Stimulated activated CD8-positive, alpha-beta memory T cell treated with anti-CD3 and anti-CD28 coated beads, Interleukin-7, amount 100 ng/mL, for 1 hour (primary cell): ENCODE measurements at places on chromosomes 3 and 15.

DNA sequence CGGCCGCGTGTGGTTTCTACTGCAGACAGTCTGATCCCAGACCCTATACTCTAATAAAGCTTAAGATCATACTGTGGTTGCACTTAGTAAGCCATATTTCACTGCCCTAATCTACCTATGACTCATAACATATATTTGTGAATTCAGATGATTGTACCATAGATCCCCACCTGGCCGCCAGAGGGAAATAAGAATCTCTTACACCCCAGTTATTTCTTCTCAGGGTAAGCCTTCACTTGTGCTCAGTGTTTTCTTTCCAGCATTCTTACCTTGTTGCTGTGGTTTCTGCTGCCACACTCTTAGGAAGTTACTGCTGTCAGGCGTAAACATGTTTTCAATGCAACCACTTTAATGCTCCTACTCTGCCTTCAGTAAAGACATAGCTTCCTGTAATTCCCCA lies 105.9 kb downstream of the B3GALNT1 start:
- no peak for DNase-seq

DNA sequence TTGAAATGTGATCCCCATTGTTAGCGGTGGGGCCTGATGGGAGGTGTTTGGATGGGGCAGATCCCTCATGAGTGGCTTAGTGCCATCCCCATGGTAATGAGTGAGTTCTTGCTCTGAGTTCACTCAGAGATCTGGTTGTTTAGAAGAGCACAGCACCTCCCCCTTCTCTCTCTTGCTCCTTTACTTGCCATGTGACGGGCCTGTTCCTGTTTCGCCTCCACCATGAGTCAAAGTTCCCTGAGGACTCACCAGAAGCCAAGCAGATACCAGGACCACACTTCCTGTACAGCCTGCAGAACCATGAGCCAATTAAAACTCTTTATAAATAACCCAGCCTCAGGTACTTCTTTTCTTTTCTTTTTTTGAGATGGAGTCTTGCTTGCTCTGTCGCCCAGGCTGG lies 46.6 kb downstream of the ANP32A start:
- no peak for DNase-seq

GRCh38 chr15:57667171-57667849 lies 39.2 kb upstream of the POLR2M start:
- DNase-seq: no peak

DNA sequence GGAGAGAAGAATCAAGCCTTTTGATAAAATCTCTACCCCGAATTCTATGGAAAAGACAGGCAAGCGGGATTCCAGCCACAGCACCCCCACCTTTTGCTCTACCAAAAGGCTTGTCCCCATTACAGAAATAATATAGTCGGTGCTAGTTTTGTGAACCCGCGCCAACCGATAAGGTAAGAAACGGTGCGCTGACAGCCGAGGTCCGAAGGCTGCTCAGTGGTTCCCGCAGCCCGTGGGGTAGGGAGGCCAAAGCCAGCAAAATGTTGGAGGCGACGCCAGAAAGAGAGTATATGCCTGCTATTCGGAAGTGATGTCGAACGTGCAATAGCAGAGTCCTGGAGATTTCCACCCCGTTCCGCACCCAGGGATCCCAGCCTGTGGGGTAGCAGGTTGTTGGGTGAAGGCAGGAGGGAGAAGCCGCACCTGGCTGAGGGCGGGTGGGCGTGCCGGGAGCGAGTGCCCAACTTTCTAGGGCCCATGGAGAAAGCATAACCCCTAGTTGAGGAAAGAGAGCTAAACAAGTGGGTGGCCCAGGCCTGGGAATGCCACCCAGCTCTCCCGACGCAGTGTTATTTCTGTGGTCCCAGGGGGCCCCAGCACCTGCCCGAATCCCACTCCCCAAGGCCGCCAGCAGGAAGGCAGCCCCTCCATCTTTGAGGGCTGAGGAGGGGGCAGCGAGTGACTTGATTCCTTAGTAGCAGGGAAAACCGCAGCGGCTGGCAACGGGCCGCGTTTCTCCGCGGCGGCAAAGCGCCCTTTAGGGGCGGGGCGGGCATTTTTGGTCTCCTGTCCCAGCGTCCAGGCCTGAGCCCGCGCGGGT lies 7.9 kb upstream of the SOX2 start:
- no peak for DNase-seq
